Epithelial cell of prostate (primary cell): ENCODE measurements at places on chromosomes 16 and 17.

- DNase-seq, result no peak
Measured at GRCh38 chr17:9969301-9969935, 64.3 kb upstream of the RCVRN start.

DNA sequence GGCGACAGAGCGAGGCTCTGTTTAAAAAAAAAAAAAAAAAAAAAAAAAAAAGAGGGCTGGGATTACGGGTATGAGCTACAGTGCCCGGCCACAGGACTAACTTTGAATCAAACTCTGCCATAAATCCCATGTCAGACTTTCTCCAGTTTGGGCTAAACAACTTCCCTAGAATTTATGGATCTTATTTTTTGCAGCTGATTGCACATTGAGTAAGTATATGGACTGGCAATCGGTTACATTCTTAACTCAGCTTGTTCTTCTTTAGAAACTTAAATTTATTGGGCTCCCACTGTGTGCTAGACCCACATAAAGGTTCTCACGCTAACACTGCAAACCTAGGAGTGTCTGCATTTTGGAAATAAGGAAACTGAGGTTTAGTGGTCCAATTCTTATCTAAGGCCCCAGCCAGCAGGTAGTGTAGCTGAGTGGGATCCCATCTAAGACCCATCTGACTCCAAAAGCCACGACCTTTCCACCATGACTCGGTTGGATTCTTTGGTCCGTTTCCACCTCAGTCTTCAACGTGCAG lies 718 bp upstream of the CBFB start:
- no peak for DNase-seq

- DNase-seq, result no peak
Measured at GRCh38 chr16:3170440-3171180, 17.4 kb upstream of the OR1F1 start.

DNA sequence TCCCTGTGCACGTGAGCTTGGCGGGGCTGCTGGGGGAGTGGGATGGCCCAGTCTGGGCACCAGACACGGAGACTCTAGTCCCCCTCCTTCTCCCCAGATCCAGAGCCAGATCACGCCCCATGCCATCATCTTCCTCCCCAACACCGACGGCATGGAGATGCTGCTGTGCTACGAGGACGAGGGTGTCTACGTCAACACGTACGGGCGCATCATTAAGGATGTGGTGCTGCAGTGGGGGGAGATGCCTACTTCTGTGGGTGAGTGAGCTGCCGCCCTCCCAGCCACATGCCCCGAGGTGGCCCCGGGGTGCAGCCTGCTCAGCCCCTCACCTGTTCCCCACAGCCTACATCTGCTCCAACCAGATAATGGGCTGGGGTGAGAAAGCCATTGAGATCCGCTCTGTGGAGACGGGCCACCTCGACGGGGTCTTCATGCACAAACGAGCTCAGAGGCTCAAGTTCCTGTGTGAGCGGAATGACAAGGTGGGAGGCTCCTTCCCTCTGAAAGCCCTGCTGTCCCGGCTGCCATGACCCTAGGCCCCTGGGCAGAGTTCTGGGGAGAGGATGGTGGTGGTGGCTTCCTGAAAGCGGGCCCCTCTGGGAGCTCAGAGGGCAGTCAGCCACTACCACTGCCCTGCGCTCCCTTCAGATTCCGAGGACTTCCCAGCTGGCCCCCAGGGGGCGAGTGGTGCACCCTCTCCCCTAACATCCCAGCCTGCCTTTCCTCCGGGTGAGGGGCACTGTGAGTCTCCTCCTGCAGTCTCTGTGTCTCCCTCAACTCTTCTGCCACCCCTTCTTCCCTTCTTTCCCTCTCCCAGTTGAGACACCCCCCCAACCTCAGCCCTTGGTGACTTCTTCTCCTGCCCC lies 2.8 kb upstream of the C17orf107 start:
- no peak for DNase-seq

DNA sequence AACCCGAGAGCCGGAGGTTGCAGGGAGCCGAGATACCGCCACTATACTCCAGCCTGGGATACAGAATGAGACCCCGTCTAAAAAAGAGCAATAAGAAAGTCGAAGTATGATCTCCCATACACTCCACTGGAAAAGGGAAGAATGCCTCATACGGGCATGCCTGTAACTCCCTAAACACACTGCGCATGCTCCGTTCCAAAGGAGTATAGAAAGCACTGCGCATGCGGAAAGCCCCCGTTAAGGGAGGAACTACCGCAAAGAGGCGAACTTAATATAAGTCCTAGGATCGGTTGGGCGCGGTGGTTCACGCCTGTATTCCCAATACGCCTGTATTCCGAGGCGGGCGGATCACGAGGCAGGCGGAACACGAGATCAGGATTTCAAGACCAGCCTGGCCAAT lies 313.1 kb upstream of the ERCC4 start:
- DNase-seq, result no peak

DNA sequence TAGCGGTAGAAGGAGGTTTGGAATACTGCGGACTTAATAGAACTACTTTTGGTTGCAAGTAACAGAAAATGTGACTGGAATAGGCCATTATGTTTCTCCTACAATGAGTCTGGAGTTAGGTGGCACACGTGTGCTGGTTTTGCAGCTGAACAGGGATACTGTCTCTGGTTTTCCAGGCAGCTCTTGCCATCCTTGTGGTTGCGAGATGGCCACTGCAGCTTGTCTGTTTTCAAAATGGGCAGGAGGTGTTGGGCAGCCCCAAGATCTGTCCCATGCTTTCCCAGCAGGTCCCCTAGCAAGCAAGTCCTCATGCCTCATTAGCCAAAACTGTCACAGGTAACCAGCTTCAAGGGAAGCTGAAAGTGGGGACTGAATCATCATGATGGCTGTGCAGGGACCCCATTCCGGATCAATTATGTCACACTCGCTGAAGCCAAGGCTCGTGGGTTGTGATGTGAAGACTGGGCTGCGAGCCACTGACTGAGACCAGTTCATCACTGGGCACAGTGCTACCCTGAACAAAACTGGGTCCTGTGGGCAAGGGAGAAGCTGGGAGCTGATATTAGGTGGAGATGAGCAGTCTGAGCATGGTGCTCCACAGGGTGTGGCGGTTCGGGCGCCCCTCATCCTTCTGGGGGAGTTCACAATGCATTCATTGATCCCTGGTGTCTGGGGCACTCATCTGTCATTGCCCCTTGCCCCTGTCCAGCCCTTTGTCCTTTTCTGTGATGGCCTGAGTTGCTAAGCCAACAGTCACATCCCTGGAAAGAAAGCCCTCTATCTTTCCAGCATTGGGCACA lies 82.1 kb downstream of the KSR1 start:
- no peak for DNase-seq

GRCh38 chr17:17877529-17878358 lies 41.0 kb upstream of the SREBF1 start:
- no peak for DNase-seq

GRCh38 chr17:63399316-63399715 lies 46.8 kb downstream of the CYB561 start:
- DNase-seq, result no peak

- no peak for DNase-seq
Measured at GRCh38 chr17:77746896-77747554, 211.5 kb upstream of the TNRC6C start.

DNA sequence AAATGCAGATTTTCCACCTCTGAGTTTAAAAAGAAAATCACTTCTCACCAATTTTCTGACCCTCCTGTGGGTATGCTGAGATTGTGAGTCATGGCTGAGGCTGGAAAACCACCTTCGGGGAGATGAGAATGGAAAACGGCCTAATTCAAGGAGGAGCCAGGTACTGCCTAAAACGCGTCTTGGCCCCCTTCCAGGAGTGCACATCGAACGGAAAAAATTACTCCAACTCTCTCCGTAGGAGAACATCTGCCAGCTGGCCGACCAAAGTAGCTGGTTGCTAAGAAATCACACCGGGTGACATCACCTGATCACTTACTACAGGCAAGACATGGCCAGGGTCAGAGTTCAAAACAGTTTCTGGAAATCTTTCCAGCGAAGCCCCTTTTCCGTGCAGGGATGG lies 107.6 kb downstream of the ZNF423 start:
- no peak for DNase-seq

DNA sequence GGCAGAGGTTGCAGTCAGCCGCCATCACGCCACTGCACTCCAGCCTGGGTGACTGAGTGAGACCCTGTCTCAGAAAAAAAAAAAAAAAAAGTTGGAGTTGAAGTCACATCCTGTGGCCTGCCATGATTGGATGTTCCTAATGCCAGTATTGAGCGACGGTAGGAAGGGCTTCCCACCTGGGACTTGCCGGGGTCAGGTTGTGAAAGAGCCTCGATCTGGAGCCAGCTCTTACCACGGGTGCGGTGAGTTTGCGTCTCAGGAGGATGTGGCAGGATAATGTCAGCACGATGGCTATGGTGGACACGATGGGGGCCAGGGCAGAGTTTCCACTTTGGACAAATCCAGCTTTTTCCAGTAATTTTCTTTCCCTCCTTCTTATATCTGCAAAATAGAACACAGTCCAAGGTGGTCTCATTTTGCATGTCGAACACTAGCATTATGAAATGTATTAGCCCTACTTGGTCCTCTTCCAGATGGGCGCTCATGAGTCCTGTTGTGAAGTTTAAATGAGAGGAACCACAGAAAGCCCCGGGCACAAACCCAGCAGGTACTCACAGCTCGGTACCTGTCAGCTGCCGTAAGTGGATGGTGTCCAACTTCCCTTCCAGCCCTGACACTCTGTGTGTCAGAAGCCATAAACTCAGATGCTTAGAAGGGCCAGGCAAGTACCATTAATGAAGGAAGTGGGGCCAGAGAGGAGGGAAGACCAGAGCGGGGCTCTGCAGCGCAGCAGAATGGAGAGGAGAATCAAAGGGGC lies 22.2 kb downstream of the ABCC12 start:
- peak; percentile 26 for DNase-seq

GRCh38 chr16:89733322-89733721 lies 12.0 kb downstream of the ZNF276 start:
- no peak for DNase-seq

DNA sequence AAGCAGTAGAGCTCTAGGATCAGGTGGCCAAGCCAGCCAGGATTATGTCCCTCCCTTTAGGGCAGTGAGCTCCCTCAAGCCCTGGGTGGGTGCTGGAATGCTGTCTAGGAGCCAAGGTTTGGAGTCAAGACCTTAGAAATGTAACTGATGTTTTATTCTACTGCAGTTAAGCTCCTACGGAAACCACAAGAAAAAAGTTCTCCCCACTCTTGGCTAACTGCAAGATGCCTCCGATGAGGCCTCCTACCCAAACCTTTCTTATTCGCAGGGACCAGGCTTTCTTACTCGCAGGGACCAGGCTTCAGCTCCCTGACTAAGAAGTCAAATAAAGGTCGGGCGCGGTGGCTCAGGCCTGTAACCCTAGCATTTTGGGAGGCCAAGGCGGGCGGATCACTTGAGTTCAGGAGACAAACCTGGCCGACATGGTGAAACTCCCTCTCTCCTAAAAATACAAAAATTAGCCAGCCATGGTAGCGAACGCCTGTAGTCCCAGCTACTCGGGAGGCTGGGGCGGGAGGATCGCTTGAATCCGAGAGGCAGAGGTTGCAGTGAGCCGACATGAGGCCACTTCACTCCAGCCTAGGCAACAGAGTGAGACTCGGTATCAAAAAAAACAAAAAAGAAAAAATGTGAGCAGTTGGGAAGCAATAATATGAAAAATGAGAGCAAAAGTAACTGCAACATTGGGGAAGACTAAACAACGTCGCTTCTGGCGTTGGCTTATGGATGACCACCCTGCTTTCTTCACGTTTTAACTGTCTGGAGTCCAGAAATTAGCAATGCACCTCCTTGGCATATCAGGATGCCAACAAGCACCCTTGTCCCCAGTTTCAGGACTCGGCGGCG lies 31.7 kb upstream of the ARL4D start:
- no peak for DNase-seq

- no peak for DNase-seq
Measured at GRCh38 chr16:61569028-61569427, 467.2 kb downstream of the CDH8 start.

DNA sequence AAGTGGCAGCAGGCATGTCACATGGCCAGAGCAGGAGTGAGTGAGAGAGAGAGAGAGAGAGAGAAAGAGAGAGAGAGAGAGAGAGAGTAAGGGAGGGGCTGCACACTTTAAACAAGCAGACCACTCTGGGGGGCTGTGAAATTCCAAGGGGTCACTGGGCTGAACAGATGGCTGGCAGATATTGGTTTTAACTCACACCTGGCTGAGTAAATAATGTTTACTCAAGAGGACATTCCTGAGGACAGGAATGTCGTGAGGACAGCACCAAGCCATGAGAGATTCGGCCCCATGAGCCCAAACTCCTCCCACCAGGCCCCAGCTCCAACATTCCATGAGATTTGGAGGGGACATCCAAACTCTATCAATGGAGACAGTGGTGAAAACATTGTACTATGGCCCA lies 269.7 kb downstream of the CBLN1 start:
- no peak for DNase-seq

GRCh38 chr17:34703533-34703932 lies 124.2 kb downstream of the TMEM132E start:
- no peak for DNase-seq

- DNase-seq, result no peak
Measured at GRCh38 chr16:8867216-8867931, 1.4 kb downstream of the CARHSP1 start.

DNA sequence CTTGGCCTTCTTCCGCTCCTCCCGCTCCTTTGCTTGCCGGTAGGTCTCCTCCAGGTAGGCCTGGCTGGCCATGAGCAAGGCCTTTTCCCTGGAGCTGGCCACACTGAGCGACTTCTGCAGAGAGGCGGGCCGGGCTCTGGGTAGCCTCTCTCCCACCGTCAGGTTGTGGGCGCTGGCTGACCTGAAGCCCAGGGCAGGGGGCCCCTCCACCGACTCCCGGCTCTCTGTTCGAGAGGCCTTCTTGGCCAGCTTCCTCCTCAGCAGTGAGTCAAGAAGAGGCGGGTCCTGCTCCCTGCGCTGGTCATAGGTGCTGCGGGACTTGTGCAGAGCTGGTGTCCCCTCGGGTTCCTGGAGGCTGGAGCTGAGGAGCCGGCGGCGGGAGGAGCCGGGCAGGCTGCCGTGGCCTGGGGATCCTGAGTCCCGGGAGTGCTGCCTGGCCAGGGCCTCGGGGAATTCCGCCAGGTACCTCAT lies 12.8 kb downstream of the GPR179 start:
- no peak for DNase-seq

DNA sequence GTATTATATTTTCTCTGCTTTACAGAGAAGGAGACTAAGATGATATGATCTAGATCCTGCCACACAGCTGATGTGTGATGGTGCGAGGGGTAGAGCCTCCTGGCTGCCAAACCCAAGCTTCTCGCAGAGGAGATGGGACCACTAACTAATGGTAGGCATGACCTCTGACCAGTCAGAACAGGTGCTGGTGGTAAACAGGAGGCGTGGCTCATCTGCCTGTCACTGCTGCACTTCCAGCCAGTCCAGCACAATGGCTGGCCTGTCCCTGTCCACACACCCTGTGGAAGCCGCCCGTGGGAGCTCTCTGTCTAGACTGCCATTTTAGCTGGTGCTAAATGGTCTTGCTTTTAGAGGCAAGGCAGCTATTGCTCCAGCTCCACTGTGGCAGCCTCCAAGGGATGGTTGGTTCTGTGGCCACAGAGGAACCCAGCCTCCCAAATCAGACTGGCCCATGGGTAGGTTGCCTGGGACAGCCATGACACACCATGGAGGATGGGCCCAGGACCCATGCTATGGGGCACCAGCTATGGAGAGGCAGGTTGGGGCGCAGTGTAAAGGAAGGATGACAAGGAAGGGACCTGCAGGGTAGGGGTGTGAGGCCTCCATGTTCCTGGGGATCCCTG lies 86.7 kb downstream of the KSR1 start:
- no peak for DNase-seq
